Progenitor cell of endocrine pancreas (in vitro differentiated cells): ENCODE measurements at places on chromosomes 7 and 10. TPM values are rescaled to one million over a fixed set of nuclear protein-coding genes. Genes with fewer than 3 reads are reported as not detected.

DNA sequence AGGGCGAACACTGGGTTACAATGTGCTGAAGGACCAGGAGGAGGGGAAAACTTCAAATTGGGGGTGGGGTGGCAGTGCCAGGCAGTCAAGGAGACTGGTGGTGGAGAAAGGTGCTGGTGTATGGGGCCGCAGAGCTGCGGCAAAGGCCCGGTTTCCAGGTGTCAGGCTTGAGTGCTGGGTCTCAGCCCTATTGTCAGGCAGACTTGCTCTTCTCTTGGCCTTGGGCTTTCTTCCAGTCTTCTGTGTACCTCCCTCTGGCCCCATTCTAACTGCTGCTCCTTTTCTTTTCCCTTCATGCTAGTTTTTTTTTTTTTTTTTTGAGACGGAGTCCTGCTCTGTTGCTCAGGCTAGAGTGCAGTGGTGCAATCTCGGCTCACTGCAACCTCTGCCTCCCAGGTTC is 51.0 kb downstream of the POLR3A start:
- no peaks in the 10 kb centered on the region for H3K27me3 ChIP-seq
- no peak overlapping the region for H3K4me3 ChIP-seq

- H3K36me3 ChIP-seq: no peaks in the 10 kb centered on the region
- peaks cover 7% of the 10 kb centered on the region for H3K27me3 ChIP-seq
- no peak overlapping the region for H3K27ac ChIP-seq
- H3K4me3 ChIP-seq: no peak overlapping the region
Observed at GRCh38 chr7:35424869-35425495, 171.1 kb upstream of the TBX20 start.

DNA sequence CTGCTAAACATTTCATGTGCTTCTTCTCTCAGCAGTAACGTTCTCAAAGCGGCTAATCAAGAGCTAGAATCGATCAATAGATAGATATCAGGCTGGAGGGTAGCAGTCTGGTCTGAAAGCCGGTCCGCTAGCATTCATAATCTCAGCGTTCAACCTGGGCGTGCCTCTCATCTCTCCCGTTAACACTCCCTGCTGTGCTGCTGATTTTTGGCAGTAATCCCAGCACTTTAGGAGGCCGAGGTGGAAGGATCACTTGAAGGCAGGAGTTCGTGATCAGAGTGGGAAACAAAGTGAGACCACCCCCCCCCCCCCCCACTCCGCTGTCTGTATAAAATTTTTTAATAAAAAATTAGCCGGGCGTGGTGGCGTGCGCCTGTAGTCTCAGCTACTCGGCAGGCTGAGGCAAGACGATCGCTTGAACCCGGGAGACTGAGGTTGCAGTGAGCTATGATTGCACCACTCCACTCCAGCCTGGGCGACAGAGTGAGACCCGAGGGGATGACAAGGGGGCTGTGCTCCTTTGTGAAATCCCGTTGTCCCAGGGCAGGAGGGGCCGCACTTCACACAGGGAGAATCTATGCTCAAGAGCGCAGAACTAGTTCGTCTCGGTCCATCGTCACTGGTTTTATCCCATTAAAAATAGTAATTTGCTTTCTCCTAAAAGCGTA is 624 bp upstream of the CEP55 start:
- peak overlapping the region; percentile 81 for H3K4me3 ChIP-seq
- peak overlapping the region; percentile 87 for H3K27ac ChIP-seq
- DNase-seq: no peak
- H3K4me1 ChIP-seq: peaks cover 10% of the 10 kb centered on the region
- no peaks in the 10 kb centered on the region for H3K36me3 ChIP-seq

GRCh38 chr10:69009360-69009759 is 20.8 kb downstream of the KIFBP start:
- no peaks in the 10 kb centered on the region for H3K4me1 ChIP-seq
- no peaks in the 10 kb centered on the region for H3K27me3 ChIP-seq
- no peak for DNase-seq
- peaks cover 16% of the 10 kb centered on the region for H3K36me3 ChIP-seq
- no peak overlapping the region for H3K27ac ChIP-seq
- H3K4me3 ChIP-seq: no peak overlapping the region

GRCh38 chr7:102891693-102892261 is 21.0 kb upstream of the LRRC17 start:
- no peak for DNase-seq
- H3K4me1 ChIP-seq: peaks cover 5% of the 10 kb centered on the region

DNA sequence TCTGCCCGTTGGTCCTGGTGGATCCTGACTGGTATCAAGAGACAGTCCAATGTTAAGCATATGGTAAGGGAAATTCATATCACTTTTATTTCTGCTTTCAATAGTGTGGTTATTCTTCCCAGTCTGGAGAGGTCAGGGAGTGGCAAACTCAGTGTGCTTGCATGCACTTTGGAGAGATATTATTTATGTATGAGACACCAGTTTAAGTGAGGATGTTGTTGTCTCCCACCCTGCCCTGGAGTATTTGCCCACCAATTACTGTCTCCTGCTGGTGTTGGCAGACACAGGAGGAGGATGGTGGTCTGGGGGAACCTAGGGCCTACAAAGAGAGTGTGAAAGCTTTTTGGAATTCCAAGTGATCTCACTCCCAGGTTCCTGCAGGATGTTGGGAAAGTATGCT is 59.7 kb downstream of the OR13A1 start:
- no peak for DNase-seq
- peaks cover 2% of the 10 kb centered on the region for H3K4me1 ChIP-seq
- H3K36me3 ChIP-seq: peaks cover 4% of the 10 kb centered on the region

DNA sequence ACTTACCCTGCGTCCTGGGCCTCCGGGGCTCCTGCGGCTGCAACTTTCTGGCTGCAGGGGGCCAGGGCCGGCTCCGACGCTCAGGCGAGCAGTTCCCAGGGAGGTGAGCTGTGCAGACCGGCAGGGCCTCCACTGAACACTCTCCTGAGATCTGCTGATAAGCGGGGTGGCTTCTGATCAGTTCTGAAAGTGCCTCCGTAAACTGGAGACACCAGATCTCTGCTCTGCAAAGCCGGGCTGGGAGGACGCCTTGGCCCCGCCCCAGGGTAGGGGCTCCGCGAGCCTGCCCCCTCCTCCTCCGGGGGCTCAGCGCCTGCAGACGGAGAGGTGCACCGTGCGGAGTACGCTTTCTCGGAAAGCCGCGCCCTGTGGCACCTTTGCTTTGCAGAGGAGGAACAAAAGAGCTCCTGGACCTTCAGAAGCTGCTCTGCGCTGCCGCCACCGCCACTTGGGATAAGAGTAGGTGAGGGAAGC is 141.3 kb upstream of the VKORC1L1 start:
- peaks cover 4% of the 10 kb centered on the region for H3K4me1 ChIP-seq
- peak overlapping the region; percentile 42 for H3K27ac ChIP-seq
- peaks cover 1% of the 10 kb centered on the region for H3K36me3 ChIP-seq
- H3K4me3 ChIP-seq: peak overlapping the region; percentile 63
- no peaks in the 10 kb centered on the region for H3K27me3 ChIP-seq

DNA sequence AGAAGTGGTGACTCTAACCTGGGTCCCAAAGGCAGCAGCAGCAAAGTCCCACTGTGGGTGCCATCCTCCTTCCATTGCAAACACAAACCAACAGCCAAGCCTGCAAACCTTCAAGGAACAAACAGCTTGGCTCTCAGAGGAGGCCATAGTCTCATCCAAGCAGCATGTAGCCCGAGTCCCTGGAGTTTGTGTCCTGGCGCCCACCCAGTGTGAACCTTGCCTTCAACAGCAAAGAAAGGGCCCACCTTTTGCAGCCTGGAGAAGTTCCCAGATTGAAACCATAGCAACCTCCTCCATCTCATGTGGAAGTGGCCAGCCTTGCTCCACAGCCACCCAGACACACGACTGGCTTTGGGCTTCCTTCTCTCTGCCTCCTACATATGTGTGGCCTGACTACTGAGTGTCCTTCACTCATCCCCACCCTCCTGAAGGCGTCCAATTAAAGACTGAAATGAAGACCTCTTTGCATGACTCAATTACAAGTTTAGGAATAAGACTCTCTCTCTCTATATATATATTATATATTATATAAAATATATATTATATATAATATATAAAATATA is 106.1 kb downstream of the C10orf90 start:
- H3K27ac ChIP-seq: no peak overlapping the region
- H3K4me3 ChIP-seq: no peak overlapping the region
- no peak for DNase-seq
- H3K4me1 ChIP-seq: peaks cover 10% of the 10 kb centered on the region

- H3K36me3 ChIP-seq: no peaks in the 10 kb centered on the region
- no peak overlapping the region for H3K4me3 ChIP-seq
- no peak for DNase-seq
- peaks cover 3% of the 10 kb centered on the region for H3K27me3 ChIP-seq
- H3K4me1 ChIP-seq: peaks cover 16% of the 10 kb centered on the region
Observed at GRCh38 chr10:30865141-30865926, 166.3 kb downstream of the ZNF438 start.

GRCh38 chr7:54663603-54664234 is 95.3 kb downstream of the SEC61G start:
- H3K4me1 ChIP-seq: peaks cover 10% of the 10 kb centered on the region
- no peak for DNase-seq
- H3K36me3 ChIP-seq: no peaks in the 10 kb centered on the region
- peak overlapping the region; percentile 86 for H3K4me3 ChIP-seq
- H3K27me3 ChIP-seq: peaks cover 58% of the 10 kb centered on the region

GRCh38 chr7:138799336-138800000 is 1.5 kb upstream of the ATP6V0A4 start:
- H3K27ac ChIP-seq: no peak overlapping the region
- DNase-seq: no peak
- H3K36me3 ChIP-seq: no peaks in the 10 kb centered on the region
- peaks cover 7% of the 10 kb centered on the region for H3K4me1 ChIP-seq
- no peak overlapping the region for H3K4me3 ChIP-seq
- peaks cover 22% of the 10 kb centered on the region for H3K27me3 ChIP-seq

- DNase-seq: no peak
- H3K4me1 ChIP-seq: no peaks in the 10 kb centered on the region
- no peak overlapping the region for H3K4me3 ChIP-seq
Observed at GRCh38 chr10:59577984-59578383, 131.7 kb downstream of the SLC16A9 start.

GRCh38 chr10:73083221-73083620 is 13.4 kb downstream of the P4HA1 start:
- no peak overlapping the region for H3K4me3 ChIP-seq
- no peak for DNase-seq
- H3K27me3 ChIP-seq: no peaks in the 10 kb centered on the region
- H3K4me1 ChIP-seq: peaks cover 4% of the 10 kb centered on the region

DNA sequence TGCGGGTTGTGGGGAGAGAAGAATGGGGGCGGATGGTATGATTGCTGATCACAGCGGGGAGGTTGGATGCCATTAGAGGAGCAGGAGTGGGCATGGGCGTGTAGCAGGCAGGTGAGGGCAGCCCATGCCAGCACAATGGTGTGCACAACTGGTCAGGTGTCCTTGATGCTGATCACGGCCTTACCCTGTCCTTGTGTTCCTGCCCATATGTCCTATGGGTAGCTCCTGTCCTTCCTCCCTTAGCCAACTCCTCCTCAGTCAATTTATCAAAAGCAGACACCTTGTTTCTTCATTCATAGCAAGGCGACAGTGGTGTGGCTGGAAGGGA is 30.7 kb downstream of the WDR86 start:
- no peak overlapping the region for H3K4me3 ChIP-seq
- peaks cover 19% of the 10 kb centered on the region for H3K27me3 ChIP-seq
- H3K27ac ChIP-seq: no peak overlapping the region
- peaks cover 4% of the 10 kb centered on the region for H3K4me1 ChIP-seq
- peaks cover 33% of the 10 kb centered on the region for H3K36me3 ChIP-seq

DNA sequence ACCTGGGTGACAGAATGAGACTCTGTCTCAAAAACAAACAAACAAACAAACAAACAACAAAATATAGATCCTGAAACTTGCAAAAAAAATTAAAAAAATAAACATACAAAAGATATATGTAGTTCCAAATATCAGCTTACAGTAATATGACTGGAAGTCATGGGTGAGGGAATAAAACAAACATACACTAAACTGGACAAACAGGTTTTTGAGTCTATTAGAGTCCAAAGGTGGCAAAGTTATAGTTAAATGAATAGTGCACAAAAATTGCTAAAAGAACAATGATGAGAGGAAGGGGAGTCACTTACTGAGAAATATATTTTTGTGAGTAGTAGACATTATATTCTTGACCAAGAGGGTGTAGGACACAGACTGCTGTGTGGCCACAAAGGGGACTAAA is 16.7 kb upstream of the RSBN1L start:
- H3K27me3 ChIP-seq: no peaks in the 10 kb centered on the region
- H3K4me1 ChIP-seq: peaks cover 7% of the 10 kb centered on the region
- H3K27ac ChIP-seq: peak overlapping the region; percentile 5
- DNase-seq: no peak

GRCh38 chr7:78226059-78226719 is 427.6 kb downstream of the PHTF2 start:
- no peak overlapping the region for H3K27ac ChIP-seq
- no peaks in the 10 kb centered on the region for H3K36me3 ChIP-seq
- H3K27me3 ChIP-seq: no peaks in the 10 kb centered on the region

- peaks cover 3% of the 10 kb centered on the region for H3K4me1 ChIP-seq
- H3K4me3 ChIP-seq: no peak overlapping the region
- H3K36me3 ChIP-seq: no peaks in the 10 kb centered on the region
- H3K27me3 ChIP-seq: peaks cover 4% of the 10 kb centered on the region
- H3K27ac ChIP-seq: no peak overlapping the region
- DNase-seq: no peak
Observed at GRCh38 chr7:28723336-28723735, 234.8 kb downstream of the TRIL start.

- no peak overlapping the region for H3K27ac ChIP-seq
- DNase-seq: no peak
- no peak overlapping the region for H3K4me3 ChIP-seq
- H3K36me3 ChIP-seq: no peaks in the 10 kb centered on the region
Observed at GRCh38 chr10:69748621-69749020, 53.1 kb upstream of the COL13A1 start.

DNA sequence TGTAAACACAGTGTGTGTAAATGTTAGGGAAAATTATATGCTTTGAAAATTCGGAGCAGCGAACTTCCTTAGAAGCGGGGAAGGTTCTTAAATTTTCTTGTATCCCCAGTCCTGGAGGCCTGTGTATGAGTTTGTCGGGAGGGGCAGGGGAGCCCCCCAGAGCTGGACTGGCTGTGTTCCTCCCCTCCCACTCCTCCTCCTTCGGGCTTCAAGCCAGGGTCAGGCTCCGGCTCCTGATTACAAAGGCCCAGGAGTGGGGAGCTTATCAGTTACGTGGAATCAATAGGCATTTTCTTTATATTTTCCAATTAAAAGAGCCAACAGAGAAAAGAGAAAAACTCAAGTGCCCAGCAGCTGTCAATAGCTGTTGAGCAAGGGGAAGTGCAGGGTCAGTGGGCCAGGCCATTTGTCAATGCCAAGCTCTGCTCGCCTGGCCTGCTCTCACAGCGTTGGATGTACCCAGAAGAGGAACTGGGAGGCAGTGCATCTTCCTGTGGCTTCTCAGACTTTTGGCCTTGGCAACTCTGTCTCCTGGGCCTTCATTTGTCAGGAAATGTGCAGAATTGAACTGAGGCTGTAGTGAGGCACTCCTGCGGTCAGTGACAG is 156.9 kb upstream of the PCBD1 start:
- peaks cover 17% of the 10 kb centered on the region for H3K4me1 ChIP-seq
- no peak overlapping the region for H3K4me3 ChIP-seq
- H3K36me3 ChIP-seq: no peaks in the 10 kb centered on the region
- DNase-seq: no peak

AQP1 gene
- 1.3 and 1.4 TPM in 2 replicates for total RNA-seq

CCDC3 gene
- total RNA-seq: 1.1 and 1.6 TPM in 2 replicates

TCAF2 gene
- total RNA-seq: 0.10 and 0.11 TPM in 2 replicates

CWF19L1 gene
- total RNA-seq: 23.3 and 23.8 TPM in 2 replicates

TWIST1 gene
- total RNA-seq: 1.8 and 2.8 TPM in 2 replicates

MGAM2 gene
- total RNA-seq: 1.2 and 1.6 TPM in 2 replicates

OGDHL gene
- total RNA-seq: 9.1 and 11.7 TPM in 2 replicates

SPDYE9 gene
- 0.22 TPM in 1 of 2 replicates, not detected in the other for total RNA-seq

CNNM2 gene
- 12.5 and 14.5 TPM in 2 replicates for total RNA-seq

LSM8 gene
- total RNA-seq: 45.8 and 49.5 TPM in 2 replicates

IDI2 gene
- not detected in 2 replicates for total RNA-seq

TMEM140 gene
- 0.14 TPM in 1 of 2 replicates, not detected in the other for total RNA-seq
